ENCODE measurements at places on chromosomes 7 and 10. TPM values are rescaled to one million over a fixed set of nuclear protein-coding genes. Genes with fewer than 3 reads are reported as not detected.

PTPRN2 gene
- total RNA-seq, result 0.82 TPM

FGFR2 gene
- total RNA-seq, result 1.8 TPM

GRCh38 chr10:132729810-132730572 lies 56.0 kb downstream of the NKX6-2 start:
- no peak for DNase-seq
- H3K4me3 ChIP-seq, result no peak overlapping the region
- H3K36me3 ChIP-seq, result peaks cover 13% of the 10 kb centered on the region
- H3K27me3 ChIP-seq, result no peaks in the 10 kb centered on the region
- H3K27ac ChIP-seq, result no peak overlapping the region
- no peaks in the 10 kb centered on the region for H3K4me1 ChIP-seq

GRCh38 chr10:131568866-131569265 lies 257.3 kb upstream of the TCERG1L start:
- no peaks in the 10 kb centered on the region for H3K4me1 ChIP-seq
- no peak overlapping the region for H3K27ac ChIP-seq
- peaks cover 16% of the 10 kb centered on the region for H3K27me3 ChIP-seq
- no peak overlapping the region for H3K4me3 ChIP-seq
- no peaks in the 10 kb centered on the region for H3K36me3 ChIP-seq

GRCh38 chr7:50068026-50068425 lies 25.0 kb downstream of the ZPBP start:
- H3K27me3 ChIP-seq, result no peaks in the 10 kb centered on the region
- DNase-seq, result peak; percentile 41
- H3K27ac ChIP-seq, result peak overlapping the region; percentile 75
- no peaks in the 10 kb centered on the region for H3K36me3 ChIP-seq

DNA sequence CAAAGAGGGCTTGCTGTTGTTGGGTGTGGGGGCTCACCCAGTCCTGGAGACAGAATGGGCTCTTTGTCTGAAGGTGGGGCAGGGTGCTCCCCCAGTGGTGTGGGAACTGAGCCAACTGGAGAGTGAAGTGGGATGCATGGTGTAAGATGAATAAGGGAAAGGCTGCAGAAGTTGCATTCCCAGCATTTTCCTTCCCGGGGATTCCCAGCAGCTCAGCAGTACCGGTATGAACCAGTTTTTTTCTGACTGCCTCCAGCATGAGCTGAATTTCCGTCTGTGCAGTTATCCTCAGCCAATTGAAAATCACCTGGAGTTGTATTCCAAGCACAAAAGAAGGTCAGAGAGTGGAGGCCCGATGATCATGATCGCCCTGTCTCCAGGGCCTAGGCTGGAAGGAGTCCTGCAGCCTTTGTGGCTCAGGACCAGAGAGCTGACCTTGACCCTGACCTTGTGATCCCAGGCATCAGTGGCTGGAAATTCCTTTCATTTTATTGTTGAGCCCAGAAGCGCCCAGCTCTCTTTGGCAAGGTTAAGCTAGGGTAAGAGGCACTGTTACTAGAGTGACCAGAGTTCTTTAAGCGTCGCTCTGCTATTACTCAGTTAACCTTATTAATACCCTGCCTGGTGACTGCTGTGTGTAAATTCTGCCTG lies 33.4 kb downstream of the OGDH start:
- no peak for DNase-seq
- H3K27ac ChIP-seq, result peak overlapping the region; percentile 99
- no peak overlapping the region for H3K4me3 ChIP-seq
- H3K36me3 ChIP-seq, result peaks cover 2% of the 10 kb centered on the region
- no peaks in the 10 kb centered on the region for H3K27me3 ChIP-seq

- H3K4me3 ChIP-seq, result no peak overlapping the region
- DNase-seq, result no peak
- no peaks in the 10 kb centered on the region for H3K36me3 ChIP-seq
- H3K27me3 ChIP-seq, result no peaks in the 10 kb centered on the region
Measured at GRCh38 chr7:101978683-101979082, 161.3 kb downstream of the CUX1 start.

All from T-cell (primary cell).